Head of caudate nucleus (tissue), 42 donors: ENCODE measurements at places on chromosomes 11 and 22.

GRCh38 chr11:1834779-1835670 lies at the start of gene SYT8:
TSS of gene SYT8 (plus strand) at chr11:1834990. CDS start at chr11:1835106, 116 bp downstream.
- DNase-seq, result no peak

DNA sequence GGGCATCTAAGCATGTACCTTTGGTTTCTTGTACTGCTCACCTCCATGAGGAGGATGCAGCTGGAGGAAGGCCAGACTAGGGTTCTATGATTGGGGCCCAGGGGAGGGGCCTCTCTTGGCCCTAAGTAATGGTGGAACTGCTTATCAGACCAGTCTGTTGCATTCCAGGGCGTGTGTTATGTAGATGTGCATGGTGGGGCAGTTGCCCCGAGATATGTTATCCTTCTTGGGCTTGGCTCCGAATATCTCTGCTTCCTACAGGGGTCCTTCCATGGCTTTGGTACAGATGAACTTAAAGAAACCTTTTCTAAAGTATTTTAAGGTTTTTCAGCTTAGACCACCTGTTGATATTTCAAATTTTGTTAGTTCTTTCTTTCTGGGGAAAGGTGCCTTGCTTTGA lies 126.0 kb downstream of the SWAP70 start:
- no peak for DNase-seq

DNA sequence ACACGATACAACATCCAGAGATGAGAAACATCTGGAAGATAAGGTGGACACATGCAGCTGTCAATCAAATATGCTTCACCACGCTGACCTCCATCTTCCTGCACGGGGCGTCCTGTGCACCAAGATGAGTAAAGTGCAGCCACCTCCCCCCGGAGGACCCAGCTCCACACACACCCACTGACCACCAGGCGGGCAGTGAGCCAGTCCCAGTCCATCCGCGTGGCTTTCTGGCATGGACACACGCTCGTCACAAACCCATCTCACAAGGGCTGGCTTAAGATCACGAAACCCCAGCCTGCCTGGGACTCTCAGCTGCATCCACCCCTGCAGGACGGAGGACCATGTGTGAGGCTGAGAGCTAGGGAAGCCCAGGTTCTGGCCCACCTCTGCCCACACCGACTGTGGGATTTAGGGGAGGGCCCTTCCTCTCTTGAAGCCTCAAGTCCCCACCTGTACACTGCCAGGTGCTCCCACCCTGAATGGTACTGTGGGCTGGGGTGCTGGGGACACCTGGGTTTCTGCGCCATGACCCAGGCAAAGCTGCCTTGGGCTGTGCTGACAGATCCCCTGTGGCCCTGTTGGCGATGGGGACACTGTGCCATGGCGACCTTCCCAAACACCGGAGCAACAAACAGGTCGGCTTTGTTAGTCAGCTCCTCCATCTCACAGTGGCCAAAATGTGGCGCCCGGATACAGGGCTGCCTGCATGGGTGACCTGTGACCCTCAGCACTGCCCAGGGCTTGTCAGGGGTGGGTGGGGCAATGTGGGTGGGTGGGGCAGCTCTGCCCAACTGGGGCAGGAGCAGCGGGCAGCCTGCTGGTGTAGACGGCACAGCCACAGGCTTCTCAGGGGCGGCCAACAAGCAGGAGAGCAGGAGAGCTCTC lies 629.0 kb downstream of the TBC1D22A start:
- no peak for DNase-seq

DNA sequence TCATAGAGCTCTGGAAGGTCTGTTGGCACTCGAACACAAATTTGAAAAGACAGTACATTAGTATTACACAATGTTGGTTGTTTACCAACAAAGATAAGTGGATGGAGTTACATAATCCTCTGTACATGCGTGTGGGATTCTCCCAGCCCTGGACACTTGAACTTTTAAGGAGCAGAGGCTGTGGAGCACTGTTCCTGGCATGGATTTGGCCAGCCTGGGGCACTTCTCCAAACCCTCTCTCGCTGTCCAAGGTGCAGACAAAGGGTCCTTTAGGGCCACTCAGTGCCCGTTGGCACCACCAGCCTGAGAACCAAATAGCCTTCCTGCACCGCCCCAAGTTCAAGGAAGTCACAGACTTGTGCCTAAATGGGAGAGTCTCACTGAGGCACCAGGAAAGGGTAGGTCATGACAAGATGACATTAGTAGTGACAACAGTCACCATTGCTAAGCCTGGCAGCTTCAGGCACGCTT lies 1.6 kb upstream of the ANO1 start:
- no peak for DNase-seq

- no peak for DNase-seq
Measured at GRCh38 chr11:17407575-17407974, 19.1 kb upstream of the KCNJ11 start.

- no peak for DNase-seq
Measured at GRCh38 chr22:29700900-29701154, 19.0 kb upstream of the CABP7 start.
